GM23338 (cell line): ENCODE measurements at places on chromosomes 13 and 19. TPM values are rescaled to one million over a fixed set of nuclear protein-coding genes. Genes with fewer than 3 reads are reported as not detected.

DNA sequence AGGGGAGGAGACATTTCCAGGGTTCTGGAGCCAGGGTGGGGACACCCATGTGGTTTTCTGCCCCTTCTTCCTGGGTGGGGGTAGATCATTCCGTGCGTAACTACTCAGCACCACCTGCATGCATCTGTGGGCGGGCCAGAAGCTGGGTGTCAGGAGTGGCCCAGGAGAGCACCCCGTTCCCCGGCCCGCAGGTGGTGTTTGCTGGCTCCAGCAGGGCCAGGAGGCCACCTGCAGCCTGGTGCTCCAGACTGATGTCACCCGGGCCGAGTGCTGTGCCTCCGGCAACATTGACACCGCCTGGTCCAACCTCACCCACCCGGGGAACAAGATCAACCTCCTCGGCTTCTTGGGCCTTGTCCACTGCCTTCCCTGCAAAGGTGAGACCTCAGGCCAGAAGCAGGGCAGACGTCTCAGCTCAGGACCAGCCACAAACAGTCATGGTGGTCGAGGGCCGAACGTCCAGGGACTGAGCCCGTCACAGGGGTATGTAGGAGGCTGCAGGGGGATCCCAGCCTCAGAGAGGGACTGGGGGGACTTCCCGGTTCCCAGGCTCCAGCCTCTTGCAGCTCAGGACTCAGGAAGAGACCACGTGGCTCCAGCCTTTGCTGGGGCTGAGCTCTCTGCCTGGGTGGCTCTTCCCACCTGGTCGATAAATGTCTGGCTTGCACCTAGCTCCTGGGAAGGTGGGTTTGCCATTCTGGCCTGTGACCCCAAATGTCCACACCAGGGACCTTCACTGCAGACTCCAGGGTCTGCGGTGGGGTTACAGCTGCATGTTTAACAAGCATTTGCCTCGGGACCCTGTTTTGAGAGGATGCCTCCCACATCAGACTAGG, 1.6 kb downstream of the FSTL3 start:
- no peak overlapping the region for H3K4me3 ChIP-seq
- no peaks in the 10 kb centered on the region for H3K36me3 ChIP-seq
- peaks cover 16% of the 10 kb centered on the region for H3K27me3 ChIP-seq
- no peak for DNase-seq
- H3K4me1 ChIP-seq = 0 out of 2 replicates have a peak, but pooled peaks cover 3% of the 10 kb centered on the region
- H3K27ac ChIP-seq = no peak overlapping the region

DNA sequence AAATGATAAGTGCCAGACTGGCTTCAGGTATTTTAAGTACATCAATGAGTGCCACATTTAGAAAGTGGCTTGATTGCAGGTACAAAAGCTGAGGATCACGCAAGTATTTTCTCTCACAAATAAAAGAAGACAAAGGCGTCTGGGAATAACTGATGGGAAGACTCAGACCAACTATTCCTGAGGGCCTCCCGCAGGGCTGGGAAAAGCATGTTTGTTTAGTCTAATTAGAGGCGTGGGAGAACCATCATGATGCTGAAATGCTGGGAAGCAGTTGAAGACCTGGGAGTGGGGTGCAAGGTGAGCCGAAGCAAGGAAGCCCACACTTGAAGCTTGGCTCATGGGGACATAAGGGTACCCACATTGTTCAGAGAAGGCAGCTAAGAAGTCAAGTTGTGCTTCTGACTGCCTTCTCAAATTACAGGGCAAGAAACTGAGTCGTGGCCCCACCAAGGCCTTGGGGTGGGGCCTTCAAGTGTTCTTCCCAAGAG, 536.0 kb downstream of the MYO16 start:
- H3K27ac ChIP-seq = no peak overlapping the region
- H3K4me1 ChIP-seq = no peaks in the 10 kb centered on the region
- no peaks in the 10 kb centered on the region for H3K27me3 ChIP-seq
- peak; percentile 46 for DNase-seq

- no peaks in the 10 kb centered on the region for H3K27me3 ChIP-seq
- H3K36me3 ChIP-seq = no peaks in the 10 kb centered on the region
- H3K27ac ChIP-seq = no peak overlapping the region
- DNase-seq = no peak
Measured at GRCh38 chr13:24700539-24700938, 20.3 kb downstream of the ATP12A start.

GRCh38 chr13:90402613-90403012, 944.9 kb upstream of the MIR17HG start:
- H3K27ac ChIP-seq = no peak overlapping the region
- H3K27me3 ChIP-seq = no peaks in the 10 kb centered on the region
- H3K4me1 ChIP-seq = peaks cover 4% of the 10 kb centered on the region
- H3K4me3 ChIP-seq = no peak overlapping the region

DNA sequence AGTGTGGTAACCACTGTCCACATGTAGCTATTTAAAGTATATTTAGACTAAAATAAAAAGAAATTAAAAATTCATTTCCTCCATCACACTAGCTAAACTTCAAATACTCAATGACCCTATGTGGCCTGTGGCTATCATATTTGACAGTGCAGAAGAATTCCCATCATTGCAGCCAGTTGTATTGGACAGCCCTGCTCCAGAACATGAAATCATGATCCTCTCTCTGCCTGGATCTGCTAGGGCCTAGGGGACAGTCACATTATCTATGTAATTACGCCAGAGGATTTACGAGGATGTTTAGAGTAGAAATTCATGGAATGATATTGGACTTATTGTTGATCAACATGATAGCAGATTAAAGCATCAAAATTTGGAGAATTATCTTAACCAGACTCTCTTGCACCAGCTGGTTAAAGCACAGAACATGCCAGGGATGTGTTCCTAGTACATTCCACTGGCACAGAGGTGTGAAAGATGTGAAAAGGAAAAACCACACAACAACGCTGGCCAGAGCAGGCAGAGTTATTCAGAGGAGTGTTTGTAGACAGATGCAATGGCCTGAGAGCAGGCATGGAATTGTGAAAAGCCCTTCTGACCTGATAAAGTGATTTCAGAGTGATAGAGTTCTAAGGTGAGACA, 108.9 kb upstream of the STARD13 start:
- no peaks in the 10 kb centered on the region for H3K36me3 ChIP-seq
- H3K27me3 ChIP-seq = no peaks in the 10 kb centered on the region
- H3K27ac ChIP-seq = no peak overlapping the region

- H3K4me1 ChIP-seq = peaks cover 27% of the 10 kb centered on the region
- H3K36me3 ChIP-seq = no peaks in the 10 kb centered on the region; the same call in 1 of the 2 replicates
- peak overlapping the region; percentile 77 for H3K27ac ChIP-seq
- DNase-seq = peak; percentile 75
- H3K27me3 ChIP-seq = no peaks in the 10 kb centered on the region
Measured at GRCh38 chr13:49112782-49113525, 107.2 kb upstream of the MLNR start.

GRCh38 chr13:46475541-46475991, 77.4 kb upstream of the LRCH1 start:
- no peaks in the 10 kb centered on the region for H3K4me1 ChIP-seq
- H3K36me3 ChIP-seq = no peaks in the 10 kb centered on the region
- H3K4me3 ChIP-seq = no peak overlapping the region
- no peak overlapping the region for H3K27ac ChIP-seq
- DNase-seq = no peak

DNA sequence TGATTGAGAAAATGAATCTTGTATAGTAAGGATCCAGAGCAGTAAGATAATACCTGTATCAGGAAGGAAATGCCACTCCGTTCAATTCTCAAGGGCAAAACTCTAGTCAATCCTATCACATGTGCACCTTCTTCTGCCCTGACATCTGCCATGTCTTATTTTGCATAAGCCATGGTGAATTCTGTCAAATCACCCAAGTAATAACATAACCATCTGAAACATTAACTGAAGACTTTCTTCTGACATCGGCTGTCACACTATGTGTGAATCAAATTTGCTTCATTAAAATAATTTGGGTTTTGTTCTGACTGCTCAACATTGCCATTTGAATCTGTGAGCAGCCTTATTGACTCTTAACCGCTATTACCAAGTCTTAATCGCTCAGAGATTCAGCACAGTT, 91.2 kb downstream of the PCDH9 start:
- peaks cover 4% of the 10 kb centered on the region; the same call in 1 of the 2 replicates for H3K4me1 ChIP-seq
- H3K36me3 ChIP-seq = no peaks in the 10 kb centered on the region
- no peak overlapping the region for H3K4me3 ChIP-seq
- no peaks in the 10 kb centered on the region for H3K27me3 ChIP-seq
- DNase-seq = no peak

DNA sequence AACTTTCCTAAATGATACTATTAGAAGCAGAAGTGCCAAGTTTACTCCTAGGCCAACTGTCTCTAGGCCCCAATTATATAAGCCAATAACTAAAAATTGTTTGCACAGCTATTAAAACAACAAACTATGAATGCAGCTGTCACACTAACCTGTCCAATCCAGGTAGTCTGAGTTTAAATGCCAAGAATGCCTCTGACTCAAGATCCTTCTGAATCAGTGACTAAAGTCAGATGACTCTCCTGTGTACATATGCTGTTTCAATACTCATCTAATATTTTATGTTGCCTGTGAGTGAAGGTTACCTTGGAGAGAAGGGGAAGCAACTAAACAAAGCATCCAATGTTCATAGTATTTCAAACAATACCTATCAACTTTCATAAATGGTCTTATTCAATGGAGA, 257.0 kb downstream of the ENOX1 start:
- no peak overlapping the region for H3K27ac ChIP-seq
- no peaks in the 10 kb centered on the region for H3K36me3 ChIP-seq
- H3K27me3 ChIP-seq = no peaks in the 10 kb centered on the region
- H3K4me3 ChIP-seq = no peak overlapping the region

- H3K4me3 ChIP-seq = no peak overlapping the region
- H3K36me3 ChIP-seq = no peaks in the 10 kb centered on the region
- no peak overlapping the region for H3K27ac ChIP-seq
- peak; percentile 34 for DNase-seq
Measured at GRCh38 chr13:47723898-47724297, 277.2 kb downstream of the SUCLA2 start.

GRCh38 chr13:48094404-48094780, 512 bp downstream of the MED4 start:
- H3K27me3 ChIP-seq = no peaks in the 10 kb centered on the region
- peak; percentile 24 for DNase-seq
- peak overlapping the region; percentile 89 for H3K4me3 ChIP-seq
- no peaks in the 10 kb centered on the region for H3K36me3 ChIP-seq
- 0 out of 2 replicates have a peak overlapping the region, but pooled peaks have one; percentile 52 for H3K27ac ChIP-seq
- peaks cover 13% of the 10 kb centered on the region for H3K4me1 ChIP-seq

DNA sequence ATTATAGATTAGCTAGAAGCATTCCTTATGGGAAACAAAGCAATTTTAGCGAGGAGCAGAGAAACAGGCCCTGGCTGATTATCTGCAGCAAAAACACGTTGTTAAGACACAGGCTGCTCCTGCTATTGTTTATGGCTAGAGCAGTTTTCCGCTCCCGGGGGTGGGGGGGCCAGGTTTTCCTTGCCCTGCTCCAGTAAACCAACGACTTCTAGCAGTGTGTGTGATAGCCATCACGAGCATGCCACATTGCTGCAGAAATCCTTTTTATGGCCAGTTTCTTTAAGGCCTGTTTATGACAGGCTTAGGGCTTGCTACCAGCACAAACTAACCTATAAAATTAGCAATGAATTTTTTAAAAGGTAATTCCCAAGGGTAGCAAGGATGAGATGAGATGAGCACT, 18.4 kb upstream of the IL17D start:
- H3K36me3 ChIP-seq = no peaks in the 10 kb centered on the region
- no peak overlapping the region for H3K27ac ChIP-seq
- no peaks in the 10 kb centered on the region for H3K27me3 ChIP-seq
- peaks cover 48% of the 10 kb centered on the region for H3K4me1 ChIP-seq

GRCh38 chr19:6108721-6109633, 1.3 kb downstream of the RFX2 start:
- peak; percentile 64 for DNase-seq
- no peak overlapping the region for H3K27ac ChIP-seq
- peaks cover 33% of the 10 kb centered on the region for H3K27me3 ChIP-seq

- no peaks in the 10 kb centered on the region for H3K36me3 ChIP-seq
- 0 out of 2 replicates have a peak, but pooled peaks cover 3% of the 10 kb centered on the region for H3K27me3 ChIP-seq
- H3K4me3 ChIP-seq = peak overlapping the region; percentile 60
- no peak overlapping the region for H3K27ac ChIP-seq
- peaks cover 5% of the 10 kb centered on the region; the same call in 1 of the 2 replicates for H3K4me1 ChIP-seq
Measured at GRCh38 chr19:53158119-53158656, 665 bp downstream of the ZNF347 start.

DNA sequence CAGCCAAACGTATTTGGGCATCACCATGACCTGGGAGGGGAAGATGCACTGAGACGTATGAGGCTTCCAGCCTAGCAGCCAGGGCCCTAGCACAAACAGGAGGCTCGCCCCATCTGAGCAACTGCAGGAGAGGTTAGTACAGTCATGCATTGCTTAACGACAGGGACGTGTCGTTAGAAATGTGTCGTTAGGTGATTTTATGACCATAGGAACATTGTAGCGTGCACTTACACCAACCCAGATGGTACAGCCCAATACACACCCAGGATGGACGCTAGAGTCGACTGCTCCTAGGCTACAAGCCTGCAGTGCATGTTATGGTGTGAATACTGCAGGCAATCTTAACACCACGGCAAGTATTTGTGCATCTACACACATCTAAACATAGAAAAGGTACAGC, 9.3 kb downstream of the CD177 start:
- H3K36me3 ChIP-seq = no peaks in the 10 kb centered on the region
- no peaks in the 10 kb centered on the region for H3K27me3 ChIP-seq
- no peak overlapping the region for H3K4me3 ChIP-seq
- no peak overlapping the region for H3K27ac ChIP-seq
- H3K4me1 ChIP-seq = no peaks in the 10 kb centered on the region

GRCh38 chr19:54477650-54478049, 4.6 kb upstream of the CDC42EP5 start:
- H3K4me3 ChIP-seq = no peak overlapping the region
- no peak for DNase-seq
- H3K27ac ChIP-seq = no peak overlapping the region
- no peaks in the 10 kb centered on the region for H3K27me3 ChIP-seq

DNA sequence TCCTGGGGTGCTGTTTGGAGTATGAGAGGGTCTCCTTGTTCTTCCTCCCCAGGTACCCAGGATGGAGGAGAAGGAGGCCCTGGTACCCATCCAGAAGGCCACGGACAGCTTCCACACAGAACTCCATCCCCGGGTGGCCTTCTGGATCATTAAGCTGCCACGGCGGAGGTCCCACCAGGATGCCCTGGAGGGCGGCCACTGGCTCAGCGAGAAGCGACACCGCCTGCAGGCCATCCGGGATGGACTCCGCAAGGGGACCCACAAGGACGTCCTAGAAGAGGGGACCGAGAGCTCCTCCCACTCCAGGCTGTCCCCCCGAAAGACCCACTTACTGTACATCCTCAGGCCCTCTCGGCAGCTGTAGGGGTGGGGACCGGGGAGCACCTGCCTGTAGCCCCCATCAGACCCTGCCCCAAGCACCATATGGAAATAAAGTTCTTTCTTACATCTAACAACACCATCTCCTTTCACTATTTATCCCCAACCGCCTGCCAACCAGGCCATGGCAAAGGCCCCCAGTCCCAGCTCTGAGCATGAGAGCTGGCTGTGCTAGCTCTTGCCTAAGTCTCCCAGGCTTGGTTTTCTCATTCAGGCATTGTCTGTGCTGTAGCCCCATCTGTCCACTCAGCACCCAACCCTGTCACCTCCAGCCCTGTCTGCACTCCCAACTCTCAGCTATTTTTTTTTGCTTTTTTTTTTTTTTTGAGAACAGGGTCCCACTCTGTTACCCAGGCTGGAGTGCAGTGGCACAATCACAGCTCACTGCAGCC, 11.2 kb downstream of the DKKL1 start:
- no peak overlapping the region for H3K4me3 ChIP-seq
- DNase-seq = no peak
- H3K27me3 ChIP-seq = no peaks in the 10 kb centered on the region
- no peaks in the 10 kb centered on the region for H3K36me3 ChIP-seq

GRCh38 chr19:49421039-49421877, 2.0 kb downstream of the PTH2 start:
- peaks cover 31% of the 10 kb centered on the region for H3K4me1 ChIP-seq
- H3K36me3 ChIP-seq = no peaks in the 10 kb centered on the region
- DNase-seq = peak; percentile 99
- 0 out of 2 replicates have a peak overlapping the region, but pooled peaks have one; percentile 31 for H3K4me3 ChIP-seq
- peaks cover 49% of the 10 kb centered on the region for H3K27me3 ChIP-seq

Gene ZNF491
- 1.1 and 1.3 TPM in 2 replicates for total RNA-seq

Gene PGLYRP2
- not detected in 2 replicates for total RNA-seq

Gene MBD3L2
- total RNA-seq = not detected in 2 replicates

Gene RCBTB1
- total RNA-seq = 33.5 and 33.9 TPM in 2 replicates

Gene CPB2
- not detected in 2 replicates for total RNA-seq

Gene RNASEH2A
- 62.6 and 68.2 TPM in 2 replicates for total RNA-seq
